Stimulated activated CD8-positive, alpha-beta memory T cell treated with anti-CD3 and anti-CD28 coated beads, Interleukin-4, amount 100 ng/mL, for 24 hours (primary cell): ENCODE measurements at places on chromosomes 4 and X.

GRCh38 chr4:3285558-3286334 lies 7.1 kb upstream of the RGS12 start:
- DNase-seq, result no peak

- no peak for DNase-seq
Observed at GRCh38 chrX:109843963-109844751, 111.1 kb upstream of the ACSL4 start.

- no peak for DNase-seq
Observed at GRCh38 chrX:39899059-39899458, 198.7 kb downstream of the BCOR start.

- no peak for DNase-seq
Observed at GRCh38 chr4:158710814-158711213, 12.4 kb downstream of the PPID start.

- DNase-seq, result no peak
Observed at GRCh38 chr4:141458501-141458900, 177.9 kb upstream of the IL15 start.

GRCh38 chr4:170102426-170102825 lies 12.7 kb upstream of the AADAT start:
- DNase-seq, result no peak

DNA sequence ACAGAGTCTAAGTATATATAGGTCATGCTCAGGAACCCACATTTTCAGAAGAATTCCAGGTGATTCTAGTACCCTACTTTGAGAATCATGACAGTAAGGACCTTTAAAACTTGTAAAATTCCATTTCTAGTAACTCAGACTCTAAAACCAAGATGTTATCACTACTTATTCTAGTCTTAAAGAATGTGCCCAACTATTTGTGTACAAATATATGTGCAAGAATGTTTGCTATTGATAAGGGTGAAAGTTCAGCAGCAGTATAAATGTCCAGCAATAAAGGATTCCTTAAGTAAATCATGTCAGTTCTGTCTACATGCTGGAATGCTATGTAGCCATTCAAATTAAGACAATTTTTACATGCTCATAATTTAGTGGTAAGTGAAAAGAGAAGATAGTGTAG lies 71.1 kb upstream of the MAGEB2 start:
- no peak for DNase-seq

- DNase-seq, result no peak
Observed at GRCh38 chr4:181698221-181698620, 545.0 kb upstream of the TENM3 start.

- no peak for DNase-seq
Observed at GRCh38 chr4:139764686-139765310, 99.2 kb downstream of the MGST2 start.

DNA sequence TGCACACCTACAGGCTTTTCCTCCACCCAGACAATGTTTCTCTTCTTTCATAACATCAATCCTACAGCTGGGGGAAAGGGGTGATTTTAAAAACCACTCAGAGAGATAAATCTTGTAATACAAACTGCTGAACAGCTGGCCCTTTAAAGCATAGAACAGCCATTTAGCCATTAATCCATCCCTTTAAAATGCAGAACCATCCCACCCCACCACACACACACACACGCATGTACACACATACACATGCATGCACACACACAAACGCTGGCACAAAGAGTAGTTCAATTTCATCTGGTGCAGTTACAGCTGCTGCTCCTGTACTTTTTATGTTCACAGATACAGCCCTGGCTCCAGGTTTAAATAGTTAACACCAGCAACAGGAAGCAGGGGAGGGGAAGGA lies 426.1 kb downstream of the MID1IP1 start:
- DNase-seq, result no peak

DNA sequence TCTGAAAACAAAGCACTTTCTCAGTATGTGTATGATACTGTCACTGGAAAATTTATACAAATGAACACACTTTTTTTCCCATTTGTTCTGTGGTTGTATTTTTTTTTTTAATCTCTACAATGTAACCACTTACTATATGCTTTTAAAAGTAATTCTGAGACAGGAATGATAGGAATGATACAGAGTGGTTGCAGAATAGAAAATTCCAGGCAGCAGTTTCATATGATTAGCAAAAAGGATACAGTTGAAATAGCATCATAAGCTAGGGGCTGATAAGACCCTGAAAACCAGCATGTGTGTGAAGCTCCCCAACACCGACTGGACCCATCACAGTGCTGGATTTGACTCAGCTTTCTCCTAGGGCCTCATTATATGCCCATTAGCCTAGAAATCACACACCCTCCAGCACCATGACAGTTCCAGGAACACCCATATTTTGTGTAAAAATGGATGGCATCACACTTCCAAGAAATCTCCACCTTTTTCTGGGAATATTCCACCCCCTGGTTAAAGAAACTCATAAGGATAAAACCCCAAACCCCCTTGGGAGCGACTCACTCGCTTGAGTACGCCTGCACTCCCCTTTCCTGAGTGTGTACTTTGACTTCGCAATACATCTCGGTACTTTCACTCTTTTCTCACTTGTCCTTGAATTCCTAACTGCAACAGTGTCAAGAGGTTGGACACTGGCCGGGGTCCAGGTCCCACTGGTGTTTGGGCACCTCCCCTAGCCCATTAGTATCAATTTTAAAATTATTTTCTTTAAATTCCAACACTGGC lies 77.4 kb upstream of the AGA start:
- no peak for DNase-seq

DNA sequence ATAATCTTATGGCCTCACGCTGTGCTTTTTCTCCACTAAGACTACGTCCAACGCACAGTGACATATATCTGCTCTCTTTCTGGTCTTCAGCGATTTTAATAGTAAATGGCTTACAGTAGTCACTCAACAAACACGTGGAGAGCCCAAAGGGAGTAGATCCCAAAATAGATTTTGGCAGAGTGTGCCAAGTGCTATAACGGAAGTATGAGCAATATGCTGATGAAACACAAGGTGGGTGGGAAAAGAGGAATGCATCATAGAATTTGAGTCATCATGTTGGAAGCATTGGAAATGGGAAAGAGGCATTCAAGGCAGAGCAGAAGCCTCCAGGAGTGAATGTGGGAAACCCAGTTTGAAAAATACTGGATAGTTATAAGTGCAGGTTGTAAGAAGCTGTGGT lies 129.1 kb upstream of the LDB2 start:
- DNase-seq, result no peak

DNA sequence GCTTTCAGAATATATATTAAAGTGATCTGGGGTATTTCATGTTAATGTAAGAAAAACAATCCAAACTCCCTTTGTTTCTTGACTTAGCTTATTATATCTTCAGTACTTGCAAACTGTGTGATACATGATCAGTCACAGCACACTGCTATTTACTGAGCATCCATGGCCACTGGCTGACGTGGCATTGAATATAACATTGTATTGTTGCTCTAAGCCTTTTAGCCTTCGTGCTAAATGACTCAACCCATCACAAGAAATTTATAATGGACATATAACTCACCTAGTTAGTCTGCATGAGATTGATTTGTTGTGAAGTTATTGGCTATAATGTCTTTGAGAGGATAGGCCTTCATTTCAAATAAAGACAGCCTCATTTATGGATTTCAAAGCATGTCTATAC lies 642.6 kb downstream of the IL1RAPL1 start:
- DNase-seq, result no peak

DNA sequence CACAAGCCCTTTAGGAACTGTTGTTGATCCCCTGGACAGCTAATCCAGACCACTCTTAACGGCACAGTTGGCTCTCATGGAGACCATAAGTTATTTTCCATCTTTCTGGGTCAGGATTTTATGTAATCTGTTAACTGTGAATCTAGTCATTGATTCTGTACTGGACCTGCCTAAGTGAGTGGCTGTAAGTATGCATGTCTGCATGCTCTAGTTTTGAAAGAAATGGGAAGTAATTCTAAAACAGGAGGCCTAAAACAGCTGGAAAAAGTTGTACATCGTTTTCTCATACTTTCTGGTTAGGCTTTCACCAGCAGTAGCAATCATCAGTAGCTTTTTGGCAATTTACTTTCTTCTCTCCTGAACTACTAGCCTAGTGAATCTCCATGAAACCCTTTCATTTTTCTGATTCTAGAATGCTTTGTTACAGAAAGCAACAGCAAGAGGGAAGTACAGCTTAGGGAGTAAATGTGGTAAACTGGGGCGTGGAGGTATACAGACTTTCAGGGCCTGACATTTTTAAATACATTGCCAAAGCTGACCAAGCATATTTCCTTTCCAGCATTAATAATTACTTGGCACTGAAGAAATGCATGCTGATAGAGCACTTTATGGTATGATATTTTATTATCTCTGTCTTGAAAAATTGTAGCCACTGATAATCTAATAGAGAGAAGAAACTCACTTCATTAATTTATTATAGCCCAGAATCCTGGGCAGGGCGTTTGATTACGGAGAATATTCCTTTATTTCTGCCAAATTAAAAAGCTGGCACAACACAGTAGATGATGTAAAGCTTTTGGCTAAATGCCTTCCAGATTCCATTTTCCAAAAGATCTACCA lies 202.7 kb downstream of the BANK1 start:
- DNase-seq, result no peak

- DNase-seq, result no peak
Observed at GRCh38 chr4:7166981-7167700, 25.2 kb upstream of the SORCS2 start.

- DNase-seq, result no peak
Observed at GRCh38 chr4:102687982-102688433, 72.8 kb downstream of the MANBA start.

GRCh38 chr4:142556570-142557238 lies 289.4 kb downstream of the INPP4B start:
- no peak for DNase-seq

GRCh38 chr4:6402566-6403399 lies 69.6 kb downstream of the PPP2R2C start:
- no peak for DNase-seq
